ENCODE measurements at places on chromosomes 7 and 10. TPM values are rescaled to one million over a fixed set of nuclear protein-coding genes. Genes with fewer than 3 reads are reported as not detected.
A peak's percentile ranks its signal among the peaks of the same experiment; 100 is the strongest.

- DNase-seq, result peak; percentile 50
Measured at GRCh38 chr10:13690281-13690825, 103.6 kb downstream of the PRPF18 start.

Gene HGF
- polyA plus RNA-seq, result not detected

Gene GJC3
- polyA plus RNA-seq, result not detected

Gene CREB5
- polyA plus RNA-seq, result 4.3 TPM

Data from keratinocyte (primary cell).